ENCODE measurements at places on chromosomes 5 and 9. TPM values are rescaled to one million over a fixed set of nuclear protein-coding genes. Genes with fewer than 3 reads are reported as not detected.

Gene NUDT12
- total RNA-seq, result 15.1 TPM

Gene KIAA1191
- total RNA-seq, result 82.0 TPM

Gene PROB1
- total RNA-seq, result 0.69 TPM

Gene PLPP7
- 3.1 TPM for total RNA-seq

Gene PLPPR1
- 3.2 TPM for total RNA-seq

Gene PPP3R2
- 0.22 TPM for total RNA-seq

Gene FOXI1
- not detected for total RNA-seq

Gene TIMD4
- total RNA-seq, result not detected

Gene STPG3
- 0.31 TPM for total RNA-seq

Gene FAM78A
- 0.79 TPM for total RNA-seq

Gene TAF11L10
- total RNA-seq, result not detected

- no peaks in the 10 kb centered on the region for H3K27me3 ChIP-seq
- H3K4me3 ChIP-seq, result peak overlapping the region; percentile 18
- peaks cover 81% of the 10 kb centered on the region for H3K4me1 ChIP-seq
- DNase-seq, result no peak
Observed at GRCh38 chr5:14263699-14264098, 120.6 kb downstream of the TRIO start.

DNA sequence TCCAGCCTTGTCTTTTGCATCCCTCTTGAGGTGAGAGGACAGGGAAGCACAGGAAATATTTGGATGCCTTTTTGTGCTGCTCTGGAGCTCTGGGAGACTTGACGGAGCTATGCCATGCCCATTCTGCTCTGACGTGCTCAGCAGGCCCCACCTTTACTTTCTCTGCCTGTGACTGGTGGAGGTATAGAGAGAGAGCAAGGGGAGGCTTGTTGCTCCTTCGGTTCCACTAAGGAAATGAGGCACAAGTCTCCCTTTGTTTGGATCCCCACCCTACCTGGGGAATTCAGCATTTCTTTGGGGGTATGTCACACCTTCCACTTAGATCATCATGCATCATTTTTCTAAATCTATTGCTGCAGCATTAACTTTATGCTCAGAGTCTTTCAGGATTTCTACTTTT is 121.8 kb upstream of the CNTLN start:
- no peak overlapping the region for H3K4me3 ChIP-seq
- no peaks in the 10 kb centered on the region for H3K36me3 ChIP-seq
- H3K27ac ChIP-seq, result no peak overlapping the region
- H3K4me1 ChIP-seq, result no peaks in the 10 kb centered on the region
- DNase-seq, result no peak

- no peaks in the 10 kb centered on the region for H3K36me3 ChIP-seq
- H3K27ac ChIP-seq, result no peak overlapping the region
- no peak overlapping the region for H3K4me3 ChIP-seq
- no peaks in the 10 kb centered on the region for H3K4me1 ChIP-seq
Observed at GRCh38 chr5:56791396-56791795, 24.0 kb upstream of the MAP3K1 start.

DNA sequence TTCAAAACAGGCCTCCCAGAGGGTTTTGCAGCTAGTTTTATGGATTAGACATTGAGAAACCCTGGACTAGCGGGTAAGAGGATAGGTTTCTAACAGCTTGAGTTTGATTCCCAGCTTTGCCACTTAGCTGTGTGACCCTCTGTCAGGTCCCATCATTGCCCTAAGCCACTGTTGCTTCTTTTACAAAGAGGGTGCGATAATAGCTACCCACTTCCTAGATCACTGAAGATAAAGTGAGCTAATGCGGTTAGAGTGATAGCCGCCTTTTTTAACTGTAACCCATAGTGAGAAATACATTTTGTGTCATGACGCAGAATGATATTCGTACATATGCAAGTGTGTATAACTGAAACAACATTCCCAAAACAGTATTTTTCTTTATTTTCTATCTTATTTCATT is 40.3 kb downstream of the CSF1R start:
- H3K27ac ChIP-seq, result no peak overlapping the region
- no peak for DNase-seq
- peaks cover 6% of the 10 kb centered on the region for H3K4me1 ChIP-seq
- H3K36me3 ChIP-seq, result peaks cover 42% of the 10 kb centered on the region
- no peaks in the 10 kb centered on the region for H3K27me3 ChIP-seq
- no peak overlapping the region for H3K4me3 ChIP-seq

- no peak overlapping the region for H3K4me3 ChIP-seq
- no peaks in the 10 kb centered on the region for H3K27me3 ChIP-seq
- H3K36me3 ChIP-seq, result no peaks in the 10 kb centered on the region
- peaks cover 11% of the 10 kb centered on the region for H3K4me1 ChIP-seq
- DNase-seq, result no peak
Observed at GRCh38 chr5:91125916-91126315, 257.2 kb downstream of the ARRDC3 start.

GRCh38 chr5:15774632-15775031 is 274.7 kb downstream of the FBXL7 start:
- no peaks in the 10 kb centered on the region for H3K36me3 ChIP-seq
- no peaks in the 10 kb centered on the region for H3K4me1 ChIP-seq
- H3K27ac ChIP-seq, result no peak overlapping the region
- H3K27me3 ChIP-seq, result no peaks in the 10 kb centered on the region
- DNase-seq, result no peak

DNA sequence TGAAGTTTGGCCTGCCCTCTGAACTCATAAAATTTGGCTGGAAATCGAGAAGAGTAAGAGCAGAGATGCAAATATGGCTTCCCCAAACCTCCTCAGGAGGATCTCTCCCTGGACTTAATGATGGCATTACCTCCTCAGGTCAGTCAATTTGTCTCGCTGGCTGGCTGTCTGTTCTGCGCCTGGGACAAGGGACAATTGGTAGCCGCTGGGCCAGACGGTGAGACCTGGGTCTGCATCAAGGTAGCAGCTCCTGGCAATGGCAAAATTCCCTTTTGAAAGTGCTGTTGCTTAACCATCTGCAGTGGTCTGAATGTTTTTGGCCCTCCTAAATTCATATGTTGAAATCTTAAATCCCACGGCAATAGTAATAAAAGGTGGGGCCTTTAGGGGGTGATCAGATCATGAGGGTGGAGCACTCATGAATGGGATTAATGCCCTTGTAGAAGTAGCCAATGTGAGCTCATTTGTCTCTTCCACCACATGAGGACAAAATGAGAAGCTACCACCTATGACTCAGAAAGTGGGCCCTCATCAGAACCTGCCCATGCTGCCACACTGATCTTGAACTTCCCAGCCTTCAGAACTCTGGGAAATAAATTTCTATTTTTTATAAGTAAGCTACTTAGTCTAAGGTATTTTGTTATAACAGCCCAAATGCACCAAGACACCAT is 439.3 kb upstream of the KLF4 start:
- H3K27ac ChIP-seq, result no peak overlapping the region
- H3K27me3 ChIP-seq, result peaks cover under 1% of the 10 kb centered on the region
- no peaks in the 10 kb centered on the region for H3K4me1 ChIP-seq
- H3K36me3 ChIP-seq, result no peaks in the 10 kb centered on the region
- DNase-seq, result no peak
- H3K4me3 ChIP-seq, result no peak overlapping the region

DNA sequence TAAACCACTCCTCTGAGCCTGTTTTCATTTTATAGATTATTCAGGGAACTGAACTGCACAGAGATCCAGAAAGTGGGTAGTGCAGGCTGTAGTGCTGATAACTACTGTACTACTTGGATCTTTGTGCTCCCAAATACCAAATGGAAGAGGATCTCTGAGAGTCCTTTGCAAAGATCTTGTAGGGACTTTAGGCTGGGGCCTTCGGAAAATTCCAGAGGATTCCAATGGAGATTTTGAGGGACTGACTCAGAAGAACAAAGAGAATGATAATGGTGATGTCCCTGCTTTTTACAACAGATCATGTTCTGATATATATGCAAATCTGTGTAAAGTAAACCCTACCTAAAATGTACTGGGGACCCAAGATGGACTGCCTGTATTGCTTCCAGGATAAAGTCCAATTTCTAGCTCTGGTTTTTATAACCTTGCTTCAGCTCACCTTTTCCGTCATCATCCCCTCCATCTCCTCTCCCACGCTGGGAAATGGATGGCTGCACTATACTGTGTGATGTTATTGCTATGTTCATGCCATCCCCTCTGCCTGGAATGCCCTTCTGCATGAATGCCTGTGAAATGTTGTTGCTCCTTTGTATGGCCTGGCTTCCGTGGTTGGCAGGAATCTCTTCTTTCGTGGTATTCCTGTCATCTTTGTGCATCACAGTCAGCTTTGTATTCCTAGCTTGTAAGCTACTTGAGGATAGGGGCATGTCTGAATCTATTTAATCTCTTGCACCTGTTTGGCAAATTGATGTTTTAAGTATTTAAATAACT is 9.7 kb upstream of the PSMD5 start:
- H3K4me3 ChIP-seq, result no peak overlapping the region
- no peak for DNase-seq
- peaks cover 7% of the 10 kb centered on the region for H3K4me1 ChIP-seq
- no peaks in the 10 kb centered on the region for H3K36me3 ChIP-seq
- no peak overlapping the region for H3K27ac ChIP-seq

DNA sequence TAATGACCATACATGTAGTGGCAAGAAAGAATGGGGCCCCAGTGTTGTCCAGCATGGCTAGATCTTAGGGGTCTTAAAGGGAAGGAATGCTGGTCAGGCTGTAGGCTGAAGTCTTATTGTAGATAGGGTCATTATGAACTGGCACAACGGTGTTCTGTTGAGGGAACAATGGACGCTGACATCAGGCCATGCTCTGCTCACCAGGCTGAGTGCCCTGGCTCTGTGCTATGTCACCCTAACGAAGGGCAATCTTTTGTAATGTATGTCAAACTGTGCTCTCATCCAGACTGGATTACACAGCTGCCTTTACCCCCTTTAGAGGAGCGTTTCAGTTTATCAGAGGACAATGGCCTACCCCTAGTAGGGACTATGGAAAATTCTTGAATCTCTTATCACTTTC is 14.6 kb upstream of the ZNF608 start:
- H3K36me3 ChIP-seq, result no peaks in the 10 kb centered on the region
- no peak overlapping the region for H3K4me3 ChIP-seq
- H3K27me3 ChIP-seq, result no peaks in the 10 kb centered on the region
- no peak overlapping the region for H3K27ac ChIP-seq

- no peaks in the 10 kb centered on the region for H3K27me3 ChIP-seq
- H3K27ac ChIP-seq, result no peak overlapping the region
- no peak for DNase-seq
Observed at GRCh38 chr5:110807169-110807568, 68.4 kb downstream of the SLC25A46 start.

DNA sequence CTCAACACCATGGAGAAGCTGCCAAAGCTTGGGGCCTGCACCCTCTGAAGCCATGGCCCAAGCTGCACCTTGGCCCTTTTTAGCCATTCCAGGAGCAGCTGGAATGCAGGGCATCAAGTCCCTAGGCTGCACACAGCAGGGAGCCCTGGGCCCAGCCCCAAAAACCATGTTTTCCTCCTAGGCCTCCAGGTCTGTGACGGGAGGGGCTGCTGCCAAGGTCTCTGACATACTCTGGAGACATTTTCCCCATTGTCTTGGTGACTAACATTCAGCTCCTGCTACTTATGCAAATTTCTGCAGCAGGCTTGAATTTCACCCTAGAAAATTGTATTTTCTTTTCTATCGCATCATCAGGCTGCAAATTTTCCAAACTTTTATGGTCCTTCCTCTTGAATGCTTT is 64.6 kb downstream of the ELOVL7 start:
- DNase-seq, result no peak
- no peak overlapping the region for H3K4me3 ChIP-seq
- H3K4me1 ChIP-seq, result no peaks in the 10 kb centered on the region
- no peaks in the 10 kb centered on the region for H3K27me3 ChIP-seq

DNA sequence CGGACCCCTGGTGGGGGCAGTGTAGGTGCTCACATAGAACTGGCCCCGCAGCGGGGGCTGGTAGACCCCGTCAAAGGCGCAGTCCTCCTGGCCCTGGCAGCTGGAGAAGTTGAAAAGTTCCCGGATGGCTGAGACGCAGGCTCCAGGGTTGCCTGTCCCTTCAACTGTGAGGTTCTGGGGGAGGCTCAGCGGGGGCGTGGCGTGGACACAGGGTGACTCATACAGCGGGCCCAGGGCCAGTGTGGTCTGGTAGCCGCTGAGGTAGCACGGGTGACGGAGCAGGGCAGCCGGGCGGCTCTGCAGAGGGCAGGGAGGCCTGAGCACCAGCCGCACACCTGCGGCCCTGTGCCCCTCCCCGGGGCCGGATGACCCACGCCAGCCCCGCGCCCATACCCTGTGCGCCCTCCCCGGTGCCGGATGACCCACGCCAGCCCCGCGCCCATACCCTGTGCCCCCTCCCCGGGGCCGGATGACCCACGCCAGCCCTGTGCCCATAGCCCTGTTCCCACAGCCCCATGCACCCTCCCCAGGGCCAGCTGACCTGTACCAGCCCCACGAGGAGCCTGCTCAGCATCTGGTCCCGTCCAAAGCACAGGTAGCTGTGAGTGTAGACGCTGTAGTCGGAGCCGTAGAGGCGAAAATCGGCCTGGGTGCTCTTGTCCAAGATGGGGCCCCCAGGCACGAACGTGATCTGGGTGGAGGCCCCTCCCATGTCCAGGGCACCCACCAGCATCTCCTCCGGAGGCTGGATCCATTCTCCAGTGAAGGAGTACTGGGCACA is 5.0 kb downstream of the ENTPD8 start:
- no peaks in the 10 kb centered on the region for H3K27me3 ChIP-seq
- H3K36me3 ChIP-seq, result no peaks in the 10 kb centered on the region
- H3K4me1 ChIP-seq, result no peaks in the 10 kb centered on the region
- no peak overlapping the region for H3K4me3 ChIP-seq
- no peak for DNase-seq
- no peak overlapping the region for H3K27ac ChIP-seq

DNA sequence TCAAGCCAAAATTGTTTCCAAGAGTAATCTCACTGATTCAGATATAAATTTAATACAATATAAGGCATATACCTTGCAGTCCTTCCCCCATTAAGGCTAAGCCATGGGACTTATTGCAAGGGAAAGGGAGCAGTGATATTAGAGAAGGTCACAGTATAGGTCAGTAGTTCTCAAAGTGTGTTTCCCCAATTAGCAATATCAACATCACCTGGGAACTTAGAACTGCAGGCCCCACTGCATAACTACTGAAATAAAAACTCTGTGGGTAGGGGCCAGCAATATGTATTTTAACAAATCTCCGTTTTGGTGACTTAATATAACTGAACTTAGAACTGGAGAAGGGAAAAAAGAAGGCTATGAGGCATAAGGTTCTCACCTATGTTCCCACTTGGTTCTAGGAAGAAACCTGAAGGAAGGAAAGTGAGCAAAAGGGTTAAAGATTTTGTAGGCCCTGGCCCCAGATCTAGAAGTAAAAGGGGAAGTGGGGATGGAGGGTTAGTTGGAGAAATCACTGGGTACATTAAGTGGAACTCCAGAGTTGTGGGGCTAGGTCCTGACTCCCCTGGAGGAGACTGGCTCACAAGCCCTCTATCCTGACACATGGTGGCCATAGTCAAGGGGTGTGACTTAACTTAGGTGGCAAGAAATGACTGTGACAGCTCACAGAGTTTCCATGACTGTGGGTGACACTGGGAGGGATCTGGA is 40.7 kb downstream of the WDR36 start:
- H3K4me3 ChIP-seq, result no peak overlapping the region
- peaks cover 13% of the 10 kb centered on the region for H3K36me3 ChIP-seq
- DNase-seq, result no peak
- H3K27me3 ChIP-seq, result no peaks in the 10 kb centered on the region
- H3K4me1 ChIP-seq, result peaks cover 21% of the 10 kb centered on the region
